ENCODE measurements at places on chromosomes 3 and 15.

GRCh38 chr3:38006031-38006430 is 15.4 kb downstream of the VILL start:
- no peak for DNase-seq

DNA sequence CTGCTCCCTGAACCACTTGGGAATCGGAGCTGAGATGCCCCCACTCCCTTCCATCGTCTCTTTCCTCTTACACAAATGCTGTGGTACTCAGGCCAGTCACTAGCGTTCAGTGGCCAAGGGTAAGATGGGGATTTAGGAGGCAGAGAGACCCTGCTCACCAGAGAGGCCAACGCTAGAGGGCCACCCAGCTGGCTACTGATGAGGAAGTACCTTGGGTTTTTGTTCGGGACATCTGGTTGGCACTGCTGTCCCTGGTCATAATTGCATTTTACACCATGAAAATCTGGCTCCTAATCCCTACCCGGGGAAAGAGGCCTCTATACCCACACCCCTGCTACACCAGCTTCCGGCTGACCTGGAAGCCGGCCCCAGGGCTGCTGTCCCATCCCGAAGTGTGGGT is 7.7 kb downstream of the MAP6D1 start:
- no peak for DNase-seq

DNA sequence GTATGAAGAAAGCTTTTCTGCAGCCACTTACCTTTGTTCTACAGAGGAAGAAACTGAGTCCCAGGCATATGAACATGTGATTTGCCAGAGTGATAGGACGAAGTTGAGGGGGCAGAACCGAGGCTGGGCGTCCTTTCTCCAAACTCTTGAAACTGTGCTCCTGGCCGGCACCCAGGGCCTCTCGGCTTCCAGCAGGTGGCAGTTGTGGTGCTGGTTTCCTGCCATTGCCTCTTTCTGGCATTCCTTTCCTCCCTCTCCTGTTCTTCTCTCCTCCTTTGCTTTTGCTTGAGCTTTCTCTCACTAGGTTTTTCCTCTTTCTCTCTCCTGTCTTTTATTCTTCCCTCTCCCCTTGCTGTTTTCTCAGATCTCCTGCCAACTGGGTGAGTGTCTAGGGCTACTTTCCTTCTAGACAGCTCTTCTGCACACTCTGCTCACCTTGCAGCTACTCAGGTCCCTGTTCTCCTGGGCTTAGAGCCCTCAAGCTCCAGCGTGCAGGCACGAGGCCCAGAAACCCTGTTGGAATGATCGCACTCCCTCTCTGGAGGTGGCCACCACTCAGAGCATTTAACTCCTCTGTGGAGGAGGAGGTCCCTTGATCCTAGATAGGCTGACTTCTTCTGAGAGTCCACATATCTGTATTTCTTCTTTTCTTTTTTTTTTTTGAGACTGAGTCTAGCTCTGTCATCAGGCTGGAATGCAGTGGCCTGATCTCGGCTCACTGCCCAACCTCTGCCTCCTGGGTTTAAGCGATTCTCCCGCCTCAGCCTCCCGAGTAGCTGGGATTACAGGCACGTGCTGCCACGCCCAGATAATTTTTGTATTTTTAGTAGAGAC is 26.2 kb downstream of the TRAK1 start:
- DNase-seq, result no peak

GRCh38 chr3:67421912-67422311 is 232.5 kb downstream of the SUCLG2 start:
- no peak for DNase-seq

- DNase-seq, result no peak
These were observed 369.1 kb downstream of the RORA start for GRCh38 chr15:60859996-60860494.

GRCh38 chr3:194930377-194931204 is 244.9 kb downstream of the FAM43A start:
- DNase-seq, result no peak
